ENCODE measurements at places on chromosomes 3 and 15. TPM values are rescaled to one million over a fixed set of nuclear protein-coding genes. Genes with fewer than 3 reads are reported as not detected.

Gene EDEM1
- total RNA-seq, result 6.3 TPM

Gene CPLX3
- 2.8 TPM for total RNA-seq

Gene STAB1
- total RNA-seq, result 88.1 TPM

Gene SLTM
- 49.2 TPM for total RNA-seq

Gene HCLS1
- 13.9 TPM for total RNA-seq

Gene SPPL2A
- total RNA-seq, result 94.5 TPM

Gene SERINC4
- total RNA-seq, result 0.30 TPM

Gene ECE2
- not detected for total RNA-seq

GRCh38 chr3:49602049-49602554 lies 47.8 kb downstream of the BSN start:
- DNase-seq, result no peak

- no peak for DNase-seq
These were observed 151.0 kb upstream of the LRTM1 start for GRCh38 chr3:55078876-55079275.

DNA sequence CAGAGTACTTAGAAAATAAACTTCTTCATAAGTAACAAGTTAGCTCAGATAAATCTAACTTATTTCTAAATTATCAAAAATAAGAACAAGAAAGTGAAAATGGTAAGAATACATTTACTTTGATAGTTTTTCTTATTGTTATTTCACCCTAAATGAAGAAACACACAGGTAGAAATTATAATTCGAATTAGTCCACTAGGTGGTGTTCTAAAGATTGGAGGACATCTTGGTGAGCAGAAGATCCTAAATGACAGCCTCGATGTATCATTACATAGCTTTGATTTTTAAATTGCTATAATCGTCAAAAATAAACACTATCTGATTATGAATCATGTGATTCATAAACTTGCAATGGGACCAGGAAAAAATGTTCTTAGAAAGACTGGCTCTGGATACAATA lies 280.8 kb upstream of the UBE2E2 start:
- DNase-seq, result no peak

- DNase-seq, result no peak
These were observed 159.2 kb upstream of the SLCO3A1 start for GRCh38 chr15:91694131-91694830.

- DNase-seq, result no peak
These were observed 283.8 kb upstream of the ADAMTS9 start for GRCh38 chr3:64971602-64972001.

- no peak for DNase-seq
These were observed 30.4 kb downstream of the NXPE3 start for GRCh38 chr3:101809178-101810021.

GRCh38 chr3:98232489-98232888 lies 31.6 kb upstream of the OR5H6 start:
- no peak for DNase-seq

DNA sequence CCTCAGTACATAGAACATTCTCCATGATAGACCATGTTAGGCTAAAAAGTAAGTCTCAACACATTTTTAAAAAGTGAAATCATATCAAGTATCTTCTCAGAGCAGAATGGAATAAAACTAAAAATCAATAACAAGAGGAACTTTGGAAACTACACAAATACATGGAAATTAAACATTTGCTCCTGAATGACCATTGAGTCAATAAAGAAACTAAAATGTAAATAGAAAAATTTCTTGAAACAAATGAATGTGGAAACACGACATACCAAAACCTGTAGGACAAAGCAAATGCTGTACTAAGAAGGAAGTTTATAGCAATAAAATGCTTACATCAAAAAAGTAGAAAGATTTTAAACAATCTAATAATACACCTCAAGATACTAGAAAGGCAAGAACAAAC lies 33.6 kb downstream of the NEK10 start:
- DNase-seq, result no peak

- DNase-seq, result no peak
These were observed 23.4 kb upstream of the SLC2A2 start for GRCh38 chr3:171049861-171050444.

GRCh38 chr3:13491206-13491974 lies 11.3 kb downstream of the HDAC11 start:
- no peak for DNase-seq

- DNase-seq, result no peak
These were observed 60.8 kb upstream of the ARHGEF26 start for GRCh38 chr3:154060238-154061000.

- DNase-seq, result no peak
These were observed 1033.9 kb upstream of the NR2F2 start for GRCh38 chr15:95296643-95297042.

- DNase-seq, result no peak
These were observed 7.1 kb upstream of the FMN1 start for GRCh38 chr15:33201491-33202231.

DNA sequence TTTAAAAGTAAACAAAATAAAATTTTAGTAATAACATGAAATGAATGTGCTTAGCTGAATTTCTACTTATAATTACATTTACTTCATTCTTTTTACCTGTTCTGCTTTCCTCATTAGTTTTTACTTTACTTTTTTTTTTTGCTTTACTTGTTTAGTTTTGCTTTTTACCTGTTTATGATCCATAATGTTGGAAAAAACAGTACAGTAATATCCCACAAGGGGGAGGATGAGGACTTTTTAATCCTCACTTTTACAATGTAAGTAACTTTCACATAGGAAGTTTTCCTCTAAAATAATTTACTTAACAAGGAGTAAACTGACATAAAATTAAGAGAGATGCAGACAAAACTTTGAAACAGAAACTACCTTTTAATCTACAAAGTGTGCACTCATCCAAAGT lies 268.7 kb downstream of the TBC1D5 start:
- DNase-seq, result no peak

DNA sequence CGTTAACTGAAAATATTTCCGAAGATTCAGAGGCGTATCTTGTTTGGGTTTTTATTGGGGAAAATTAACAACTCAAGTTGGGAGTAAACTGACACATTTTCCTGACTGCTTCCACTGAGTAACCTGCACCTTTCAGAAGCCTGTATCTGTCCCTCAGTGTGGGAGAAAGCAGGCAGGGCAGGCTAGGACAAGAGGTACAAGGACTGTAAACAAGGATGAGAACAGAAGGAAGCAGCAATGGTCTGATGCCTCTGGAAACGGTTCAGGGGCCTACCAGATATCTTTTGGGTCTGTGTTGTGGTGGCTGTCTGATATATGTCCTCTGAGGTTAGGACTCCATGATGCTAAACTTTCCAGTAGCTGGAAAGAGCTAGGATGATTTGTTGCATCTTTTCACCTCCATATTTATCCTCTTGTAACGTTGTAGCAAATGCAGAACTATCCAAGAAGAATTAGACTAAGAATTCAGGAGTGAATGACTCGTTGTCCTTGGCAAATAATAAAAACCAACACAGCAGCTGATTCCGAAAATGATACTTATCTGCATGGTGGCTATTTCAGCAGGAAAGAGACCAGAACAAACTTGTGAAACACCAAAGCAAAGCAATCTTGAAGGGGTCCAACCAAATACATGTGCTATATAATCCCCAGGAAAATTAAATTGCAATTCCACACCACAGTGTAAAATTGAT lies 195.9 kb upstream of the ICE2 start:
- no peak for DNase-seq

- DNase-seq, result no peak
These were observed 29.9 kb upstream of the RAB11A start for GRCh38 chr15:65839354-65839901.

DNA sequence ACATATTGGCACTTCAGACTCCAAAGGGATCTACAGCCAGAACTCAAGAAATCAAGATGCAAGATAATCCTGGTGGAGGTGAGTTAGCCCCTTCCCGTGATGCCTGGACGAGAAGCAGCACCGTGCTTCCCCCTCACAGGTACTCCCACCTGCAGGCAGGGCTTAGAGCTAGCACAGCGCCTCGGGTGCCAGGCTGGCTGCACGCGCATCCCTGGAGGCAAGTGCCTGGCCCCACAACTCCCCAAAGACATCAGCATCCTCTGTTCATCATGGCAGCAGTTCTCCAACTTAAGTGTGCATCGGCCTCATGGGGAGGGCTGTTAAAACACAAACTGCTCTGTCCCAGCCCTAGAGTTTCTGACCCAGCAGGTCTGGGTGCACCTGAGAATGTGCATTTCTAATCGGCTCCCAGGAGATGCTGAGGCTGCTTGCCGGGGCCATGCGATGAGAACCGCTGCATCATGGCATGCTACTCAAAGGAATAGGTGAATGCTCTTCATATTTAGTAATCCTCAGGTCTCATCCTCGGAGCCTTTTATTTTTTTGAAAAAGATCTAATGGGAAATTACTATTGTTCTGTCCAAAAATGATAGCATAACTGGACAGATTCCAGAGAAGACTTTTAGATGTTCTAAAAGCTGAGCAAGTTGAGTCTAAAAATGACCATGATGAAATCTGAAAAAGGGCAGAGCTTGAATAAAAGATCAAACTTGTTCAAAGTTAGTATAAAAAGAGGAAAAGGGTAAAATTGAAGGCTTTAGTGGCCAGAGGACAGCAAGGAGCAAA lies 244.2 kb downstream of the ADAMTS17 start:
- DNase-seq, result no peak

- DNase-seq, result no peak
These were observed 468.6 kb upstream of the AGTR1 start for GRCh38 chr3:148229107-148229506.

DNA sequence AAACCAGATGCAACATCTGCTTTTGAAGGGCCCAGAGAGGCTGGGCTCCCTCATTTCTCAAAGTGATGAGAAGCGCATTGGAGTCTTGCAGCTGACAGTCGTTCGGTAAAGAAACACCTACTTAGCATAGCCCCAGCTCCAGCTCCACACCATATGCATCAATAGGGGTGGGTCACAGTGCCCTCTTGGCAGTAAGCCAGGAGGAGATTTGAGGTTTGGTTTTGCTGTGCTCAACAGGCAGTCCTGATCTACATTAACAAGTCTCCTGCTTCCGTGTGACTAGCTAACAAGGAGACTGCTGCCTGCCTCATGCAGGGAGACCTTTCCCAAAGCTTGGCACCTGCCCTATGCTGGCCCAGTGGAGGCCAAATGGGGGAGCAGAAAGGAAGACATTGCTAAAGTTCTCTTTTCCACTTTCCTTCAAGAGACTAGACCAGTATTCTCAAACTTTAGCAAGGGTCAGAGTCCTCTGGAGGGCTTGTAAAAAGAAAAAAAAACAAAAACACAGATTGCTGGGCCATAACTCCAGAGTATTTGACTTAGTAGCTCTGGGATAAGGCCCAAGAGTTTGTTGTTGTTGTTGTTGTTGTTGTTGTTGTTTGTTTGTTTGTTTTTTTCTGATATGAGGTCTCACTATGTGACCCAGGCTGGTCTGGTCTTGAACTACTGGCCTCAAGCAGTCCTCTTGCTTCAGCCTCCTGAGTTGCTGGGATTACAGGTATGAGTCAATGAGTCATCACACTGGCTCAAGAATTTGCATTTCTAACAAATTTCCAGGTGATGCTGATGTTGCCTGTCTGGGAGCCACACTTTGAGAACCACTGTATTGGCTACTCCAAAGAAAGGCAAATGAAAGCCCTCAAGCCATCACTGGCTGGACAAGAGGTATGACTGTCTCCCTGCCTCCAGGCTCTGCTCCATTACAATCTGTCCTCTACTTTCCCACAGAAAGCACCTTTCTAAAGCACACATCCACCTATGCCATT lies 294.9 kb downstream of the RORA start:
- no peak for DNase-seq

DNA sequence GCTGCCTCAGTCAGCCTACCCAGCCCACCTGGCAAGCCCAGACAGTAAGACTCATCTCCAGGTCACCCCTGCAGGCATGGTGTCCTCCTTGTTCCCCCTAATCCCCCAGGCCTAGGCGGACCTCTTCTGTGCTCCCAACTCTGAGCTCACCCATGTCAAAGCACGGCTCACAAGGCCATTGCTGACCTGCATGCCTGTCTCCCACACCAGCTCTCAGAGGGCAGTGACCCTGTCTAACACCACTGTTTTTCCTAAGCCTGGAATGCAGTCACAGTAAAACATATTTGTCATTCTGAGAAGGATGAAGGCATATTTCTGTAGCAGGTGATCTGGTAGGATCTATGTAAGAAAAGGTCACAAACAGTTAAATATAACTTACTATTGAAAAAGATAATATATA lies 110.3 kb upstream of the HACD2 start:
- no peak for DNase-seq

DNA sequence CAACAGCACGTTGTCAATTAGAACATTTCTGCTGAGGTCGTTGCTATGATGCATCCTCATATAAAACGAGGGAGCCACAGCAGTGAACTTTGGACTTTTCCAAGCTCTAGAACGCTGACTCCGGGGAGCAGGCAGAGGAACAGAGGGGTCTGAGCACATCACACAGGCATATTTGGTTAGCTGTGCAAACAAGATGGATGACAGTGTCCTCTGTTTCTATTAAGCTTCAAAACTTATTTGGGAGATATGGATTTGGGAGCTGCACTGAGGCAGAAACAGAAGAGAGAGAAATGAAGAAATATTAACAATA lies 278.0 kb upstream of the TBL1XR1 start:
- no peak for DNase-seq

DNA sequence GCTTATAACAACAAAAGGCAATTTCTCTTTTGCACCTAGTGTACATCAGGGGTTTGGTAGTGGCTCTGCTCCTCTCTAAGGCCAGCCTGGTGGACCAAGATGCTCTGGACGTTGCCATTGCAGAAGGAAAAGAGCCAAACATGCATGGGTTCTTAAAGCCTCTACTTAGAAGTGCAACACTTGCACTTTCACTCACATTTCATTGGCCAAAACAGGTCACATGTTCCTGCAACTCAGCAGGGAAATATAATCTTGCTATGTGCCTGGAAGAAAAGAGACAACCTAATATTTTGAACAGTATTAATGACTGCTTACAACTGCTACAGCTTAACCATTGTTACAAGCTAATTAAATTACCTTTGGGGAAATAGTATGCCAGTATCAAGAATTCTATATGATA lies 182.9 kb downstream of the IL5RA start:
- no peak for DNase-seq

DNA sequence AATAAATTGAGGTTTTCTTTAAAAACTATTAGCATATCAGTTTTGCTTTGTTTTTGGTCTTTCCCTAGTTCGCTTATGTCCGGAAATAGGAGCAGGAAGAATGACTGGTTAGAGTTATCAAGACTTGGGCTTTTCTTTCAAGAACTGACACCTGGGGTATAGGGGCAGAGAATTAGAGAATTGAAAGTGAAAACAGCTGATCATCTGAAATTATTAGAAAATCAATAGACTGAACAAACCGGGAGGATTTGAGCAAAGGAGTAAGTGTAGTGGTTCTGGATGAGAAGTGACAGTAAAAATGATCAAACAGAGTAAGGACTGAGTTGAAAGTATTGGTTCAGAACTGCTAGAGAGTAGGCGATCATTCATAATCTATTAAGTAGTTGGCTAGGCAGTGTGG lies 6.0 kb downstream of the MINDY2 start:
- no peak for DNase-seq

GRCh38 chr3:167114619-167115018 lies 265.5 kb downstream of the ZBBX start:
- DNase-seq, result peak; percentile 62
